Thoracic aorta endothelial cell (primary cell): ENCODE measurements at places on chromosomes 2 and 18. TPM values are rescaled to one million over a fixed set of nuclear protein-coding genes. Genes with fewer than 3 reads are reported as not detected.

Gene HOXD12
- total RNA-seq = not detected in 2 replicates

Gene ZNF396
- 0.40 and 1.3 TPM in 2 replicates for total RNA-seq

Gene LAMA3
- total RNA-seq = 8.0 and 11.1 TPM in 2 replicates

Gene SCTR
- total RNA-seq = not detected in 2 replicates

Gene RAD51AP2
- not detected in 2 replicates for total RNA-seq

Gene CRYGC
- total RNA-seq = not detected in 2 replicates

Gene KLF7
- total RNA-seq = 32.6 and 42.9 TPM in 2 replicates

Gene SAG
- total RNA-seq = not detected in 2 replicates
